ENCODE measurements at places on chromosomes 1 and 21.

DNA sequence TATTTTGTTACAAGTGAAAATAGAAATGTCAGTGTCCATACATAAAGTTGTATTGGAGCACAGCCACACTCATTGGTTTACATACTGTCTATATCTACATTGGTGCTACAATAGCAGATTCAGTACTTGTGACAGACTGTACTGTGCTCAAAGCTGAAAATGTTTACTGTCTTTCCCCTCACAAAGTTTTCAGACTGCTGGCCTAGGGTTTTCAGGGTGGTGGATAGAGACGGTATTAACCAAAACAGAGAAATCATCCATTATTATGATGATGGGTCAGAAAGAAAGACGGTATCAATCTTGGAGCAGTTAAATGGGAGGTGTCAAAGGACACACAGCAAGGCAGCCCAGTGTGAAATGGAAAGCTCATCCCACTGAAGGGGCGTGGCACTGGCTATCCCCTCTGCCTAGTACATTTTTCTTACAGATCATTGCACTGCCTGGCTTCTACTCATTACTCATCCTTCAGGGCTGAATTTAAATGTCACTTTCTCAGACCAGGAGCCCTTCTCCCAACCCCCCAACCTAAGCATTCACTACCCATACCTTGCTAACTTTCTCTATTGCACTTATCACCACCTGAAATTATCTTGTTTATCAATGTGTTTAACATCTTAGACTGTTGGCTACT is 10.2 kb downstream of the JAK1 start:
- no peak for DNase-seq

GRCh38 chr1:50829014-50829958 is 130.8 kb downstream of the FAF1 start:
- DNase-seq: no peak

- DNase-seq: no peak
Measured at GRCh38 chr1:181133969-181134418, 45.5 kb downstream of the IER5 start.

GRCh38 chr1:97906567-97907241 is 14.1 kb downstream of the DPYD start:
- no peak for DNase-seq

- no peak for DNase-seq
Measured at GRCh38 chr1:40980453-40981121, 1.1 kb downstream of the CTPS1 start.

GRCh38 chr1:210504286-210504685 is 175.6 kb downstream of the HHAT start:
- no peak for DNase-seq

- DNase-seq: no peak
Measured at GRCh38 chr1:94697839-94698238, 122.3 kb upstream of the SLC44A3 start.

- no peak for DNase-seq
Measured at GRCh38 chr1:96253246-96254035, 468.1 kb upstream of the PTBP2 start.

DNA sequence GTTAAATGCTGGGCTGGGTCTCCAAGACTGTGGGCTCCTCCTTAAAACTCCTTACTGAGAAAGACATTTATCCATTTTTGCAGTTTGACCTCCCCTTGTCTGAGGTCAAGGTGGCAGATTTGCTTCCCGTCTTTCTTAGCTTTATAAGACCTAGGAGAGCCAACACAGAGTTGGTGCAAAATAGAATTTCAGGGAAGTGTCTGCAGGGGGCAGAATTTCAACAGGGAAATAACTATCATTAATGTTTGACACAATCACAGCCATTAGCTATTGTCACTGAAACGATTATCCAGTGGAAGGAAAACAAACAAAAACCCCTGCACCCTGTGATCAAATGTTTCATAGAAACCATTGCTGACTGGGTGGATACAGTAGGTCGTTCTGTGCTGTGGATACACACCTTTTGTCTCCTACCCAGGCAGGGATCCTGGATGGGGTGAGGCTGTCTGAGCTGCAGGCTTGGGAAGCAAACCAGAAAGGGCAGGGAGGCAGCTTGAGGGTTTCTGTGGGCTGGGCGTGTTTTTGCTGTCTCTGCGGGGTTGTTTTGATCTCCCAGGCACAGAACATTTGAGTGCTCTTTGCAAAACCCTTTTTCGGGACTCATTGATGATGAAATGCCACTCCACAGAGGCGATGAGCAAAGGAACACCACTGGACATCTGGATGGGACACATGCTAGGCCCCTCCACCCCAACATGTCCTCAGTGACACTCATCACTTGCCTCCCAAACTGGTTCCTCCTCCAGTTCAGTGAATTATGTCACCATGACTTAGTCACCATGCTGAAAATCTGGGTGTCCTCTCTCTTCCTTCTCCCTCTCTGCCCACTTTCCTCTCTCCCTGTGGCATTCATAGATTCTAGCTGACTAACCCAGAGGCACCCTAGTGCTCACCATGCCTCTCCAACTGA is 94.2 kb upstream of the SERBP1 start:
- no peak for DNase-seq

- DNase-seq: no peak
Measured at GRCh38 chr1:241611736-241612135, 28.4 kb downstream of the CHML start.
